H9 (cell line): ENCODE measurements at places on chromosomes 7 and 10.
A peak's percentile ranks its signal among the peaks of the same experiment; 100 is the strongest.

DNA sequence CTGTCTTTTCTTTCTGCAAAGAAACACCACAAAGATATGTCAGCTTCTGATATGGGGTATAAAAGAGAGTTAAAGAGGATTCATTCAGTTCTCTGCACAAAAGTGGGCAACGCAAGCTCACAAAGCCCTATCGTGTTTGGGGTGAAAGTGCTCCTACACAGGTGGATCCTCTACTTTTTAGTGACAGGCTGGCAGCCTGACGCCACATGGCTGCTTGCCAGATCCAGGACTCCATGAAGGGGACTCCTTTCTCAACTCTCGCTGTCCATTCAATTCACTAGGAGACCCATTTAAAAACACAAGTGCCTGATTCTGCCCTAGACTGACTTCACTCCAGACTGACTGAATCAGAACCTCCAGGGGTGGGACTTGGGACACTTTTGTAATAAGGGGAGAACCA, 8.0 kb downstream of the PARP12 start:
- DNase-seq, result no peak

- DNase-seq, result no peak
Measured at GRCh38 chr7:66576646-66577045, 52.0 kb upstream of the KCTD7 start.

DNA sequence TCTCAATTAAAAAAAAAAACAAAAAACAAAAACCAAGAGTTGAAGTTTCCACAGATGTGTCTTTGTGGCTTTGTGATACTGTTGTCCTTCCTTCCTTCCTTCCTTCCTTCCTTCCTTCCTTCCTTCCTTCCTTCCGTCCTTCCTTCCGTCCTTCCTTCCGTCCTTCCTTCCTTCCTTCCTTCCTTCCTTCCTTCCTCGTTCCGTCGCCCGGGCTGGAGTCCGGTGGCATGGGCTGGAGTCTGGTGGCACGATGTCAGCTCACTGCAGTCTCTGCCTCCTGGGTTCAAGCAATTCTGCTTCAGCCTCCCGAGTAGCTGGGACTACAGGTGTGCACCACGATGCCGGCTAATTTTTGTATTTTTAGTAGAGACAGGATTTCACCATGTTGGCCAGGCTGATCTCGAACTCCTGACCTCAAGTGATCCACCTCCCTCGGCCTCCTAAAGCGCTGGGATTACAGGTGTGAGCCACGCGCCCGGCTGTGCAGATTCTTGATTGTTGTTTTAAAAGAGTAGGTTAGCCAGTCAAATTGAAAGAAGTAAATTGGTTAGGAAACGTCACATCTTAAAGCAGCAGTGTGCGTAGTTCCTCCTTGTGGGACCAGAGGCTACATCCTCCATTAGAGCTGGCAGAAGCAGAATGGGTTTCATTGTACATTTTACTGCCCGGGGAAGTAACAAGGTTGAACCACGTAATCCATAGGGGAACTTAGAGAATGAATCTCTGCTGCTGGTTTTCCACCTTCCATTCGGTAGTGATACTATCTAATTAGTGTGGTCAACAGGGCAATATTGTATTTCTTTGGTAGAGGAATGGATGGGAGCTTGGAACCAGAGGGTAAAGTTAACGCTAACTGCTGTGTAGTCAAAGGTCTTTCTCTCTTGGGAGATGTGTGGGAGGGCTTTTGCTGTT, 20.6 kb downstream of the DNAJB6 start:
- DNase-seq, result no peak

DNA sequence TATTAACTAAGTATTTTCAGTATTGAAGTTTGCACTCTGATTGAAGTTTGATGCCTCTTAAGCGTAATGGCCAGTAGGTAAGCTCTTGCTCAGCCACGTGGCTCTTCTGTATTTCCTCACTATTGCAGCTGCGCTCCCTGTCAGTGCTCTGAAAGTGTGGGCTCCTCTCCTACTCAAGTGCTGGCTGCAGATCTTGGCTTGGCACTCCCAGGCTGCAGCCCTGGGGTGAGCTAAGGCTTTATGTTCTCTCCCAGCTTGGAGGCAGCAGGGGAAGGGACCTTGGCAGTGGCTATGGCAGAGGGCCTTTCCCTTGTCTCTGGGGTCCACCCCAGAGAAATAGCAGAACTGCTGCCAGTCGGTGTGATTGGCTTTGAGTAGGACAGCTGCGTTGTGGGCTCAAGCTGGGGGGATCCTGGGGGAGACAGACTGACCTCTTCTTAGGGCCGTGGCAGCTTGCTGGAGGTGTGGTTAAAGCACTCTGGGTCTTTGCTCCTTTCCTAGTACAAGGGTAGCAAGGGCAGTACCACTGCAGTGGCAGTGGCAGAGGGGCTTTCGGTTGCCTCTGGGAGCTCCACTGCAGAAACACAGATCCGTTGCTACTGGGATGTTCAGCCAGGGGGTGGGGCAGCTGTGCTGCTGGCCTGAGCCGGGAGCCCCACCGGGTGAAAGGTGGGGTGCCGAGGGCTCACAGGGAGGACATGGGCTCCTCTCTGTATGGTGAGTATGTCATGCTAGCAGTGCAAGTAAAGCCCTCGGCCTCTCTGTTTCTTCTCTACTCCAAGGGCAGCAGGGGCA, 100.5 kb downstream of the GLCCI1 start:
- peak; percentile 31 for DNase-seq

DNA sequence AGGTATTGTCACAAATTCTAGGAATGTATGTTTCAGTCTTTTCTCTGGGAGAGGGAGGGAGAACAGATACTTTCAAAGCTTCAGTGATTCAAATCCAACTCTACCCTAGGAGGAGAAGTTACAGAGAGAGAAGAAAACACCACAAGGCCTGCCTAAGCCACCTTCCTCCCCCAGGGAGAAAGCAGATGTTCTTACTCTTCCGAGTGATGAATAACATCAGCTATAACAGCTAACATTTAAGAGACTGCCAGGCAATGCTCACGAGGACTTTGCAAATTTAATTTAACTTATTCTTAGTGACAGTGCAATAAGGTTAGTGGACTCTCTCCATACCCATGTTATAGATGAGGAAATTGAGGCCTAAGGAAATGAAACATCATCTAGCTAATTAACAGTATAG, 36.8 kb downstream of the TAS2R41 start:
- no peak for DNase-seq

- DNase-seq, result no peak
Measured at GRCh38 chr10:43905512-43906236, 257.0 kb upstream of the ZNF32 start.

DNA sequence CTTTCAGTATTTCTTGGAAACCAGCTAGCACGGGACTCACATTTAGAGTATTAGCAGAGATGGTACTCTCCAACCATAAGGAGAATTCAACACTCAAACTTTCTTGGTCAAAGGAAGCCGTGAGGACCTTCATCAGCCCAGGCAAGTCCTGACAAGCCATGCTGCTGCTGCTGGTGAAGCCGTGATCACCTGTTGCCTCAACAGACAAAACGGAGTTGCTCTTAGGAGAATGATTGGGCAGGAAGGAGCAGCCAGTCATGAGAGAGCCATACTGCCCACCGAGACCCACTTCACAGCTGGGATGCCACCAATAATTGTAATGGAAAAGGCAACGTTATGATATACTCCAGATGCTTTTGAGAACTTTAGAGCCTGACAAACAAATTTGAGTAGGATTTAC, 60.8 kb upstream of the PLPP4 start:
- no peak for DNase-seq

DNA sequence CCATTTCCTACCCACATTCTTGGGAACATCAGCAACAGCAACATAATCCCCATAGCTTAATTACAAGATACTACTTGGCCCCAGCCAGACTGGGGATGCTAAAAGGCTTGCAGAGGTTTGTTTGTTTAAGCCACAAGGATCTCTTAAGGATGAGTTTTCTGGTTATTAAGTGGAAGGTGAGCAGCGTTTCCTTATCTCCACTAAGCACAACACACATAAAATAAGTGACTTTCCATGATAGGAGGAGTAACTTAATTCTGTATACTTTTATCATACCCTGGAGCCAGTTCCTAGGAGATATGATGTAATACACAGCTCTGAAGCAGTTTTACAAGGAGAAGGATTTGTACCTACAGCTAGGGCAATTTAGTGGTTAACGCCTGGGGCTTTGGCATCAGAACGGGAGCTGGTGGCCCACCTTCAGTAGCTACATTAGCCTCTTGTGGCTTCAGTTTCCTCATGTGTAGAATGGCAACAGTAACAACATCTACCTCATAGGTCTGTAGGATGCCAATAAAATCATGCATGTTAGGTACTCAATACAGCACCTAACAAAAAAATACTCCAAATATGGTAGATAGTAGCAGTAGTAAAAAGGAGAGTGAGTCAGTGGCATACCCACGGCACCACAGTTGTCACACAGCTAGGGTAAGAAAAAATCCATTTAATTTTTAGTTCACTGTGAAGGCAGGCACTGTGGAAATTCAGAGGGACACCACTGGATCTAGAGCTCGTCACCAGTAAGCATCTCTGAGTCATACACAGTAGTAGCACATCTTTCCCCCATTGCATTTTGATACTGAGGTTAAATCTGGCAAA, 55.2 kb downstream of the DOCK4 start:
- no peak for DNase-seq

GRCh38 chr7:1200045-1200444, 32.6 kb upstream of the UNCX start:
- DNase-seq, result no peak

DNA sequence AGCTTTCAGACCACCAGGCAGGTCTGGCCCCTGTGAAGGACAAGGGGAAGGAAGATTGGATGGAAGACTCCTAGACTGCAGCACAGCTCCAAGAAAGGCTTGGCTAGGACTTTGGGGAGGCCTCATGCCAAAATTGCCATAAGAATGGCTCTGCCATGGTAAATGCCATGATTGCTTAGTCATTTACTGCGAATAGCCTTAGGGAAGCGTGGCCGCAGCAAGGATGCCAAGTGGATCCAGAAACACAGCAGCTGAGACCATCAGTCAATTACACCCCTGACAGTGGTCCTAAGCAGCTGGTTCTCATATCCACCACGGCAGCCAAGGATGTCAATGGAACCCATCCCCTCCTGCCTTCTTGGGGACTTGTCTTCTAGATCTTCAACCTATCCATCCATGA, 88.2 kb upstream of the AUTS2 start:
- DNase-seq, result no peak

- DNase-seq, result no peak
Measured at GRCh38 chr7:15440482-15440881, 121.3 kb downstream of the AGMO start.

GRCh38 chr10:5829267-5829666, 16.0 kb upstream of the GDI2 start:
- DNase-seq, result no peak

DNA sequence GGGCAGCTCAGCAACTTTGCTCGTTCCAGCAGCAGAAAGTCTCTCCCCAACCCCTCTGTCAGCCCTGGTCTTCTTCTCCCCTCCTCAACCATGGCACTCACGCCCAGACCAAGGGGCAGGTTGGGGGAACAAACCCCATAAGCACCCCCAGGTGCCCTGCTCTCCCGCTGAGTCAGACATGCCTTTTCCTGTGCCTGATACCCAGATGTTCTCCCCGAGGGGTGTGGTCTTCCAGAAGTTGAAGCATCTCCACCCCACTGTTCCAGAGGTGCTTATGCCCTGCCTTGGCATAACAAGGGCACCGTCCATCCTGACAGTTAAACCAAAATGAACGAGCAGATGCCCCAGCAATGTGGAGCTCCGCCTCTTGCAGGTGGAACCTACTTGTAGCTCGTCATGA, 67.1 kb downstream of the C10orf143 start:
- no peak for DNase-seq

- no peak for DNase-seq
Measured at GRCh38 chr7:78062214-78062613, 263.6 kb downstream of the PHTF2 start.

- no peak for DNase-seq
Measured at GRCh38 chr10:74383642-74384041, 232.6 kb downstream of the ADK start.

GRCh38 chr10:19815731-19816410, 361 bp upstream of the PLXDC2 start:
- peak; percentile 86 for DNase-seq

GRCh38 chr7:12281038-12281437, 69.9 kb downstream of the TMEM106B start:
- DNase-seq, result no peak
